ENCODE measurements at places on chromosomes 5 and 9.

GRCh38 chr5:95347506-95348120 is 43.6 kb upstream of the FAM81B start:
- DNase-seq = no peak

- DNase-seq = no peak
Measured at GRCh38 chr5:150406103-150406722, 6.5 kb downstream of the CD74 start.

DNA sequence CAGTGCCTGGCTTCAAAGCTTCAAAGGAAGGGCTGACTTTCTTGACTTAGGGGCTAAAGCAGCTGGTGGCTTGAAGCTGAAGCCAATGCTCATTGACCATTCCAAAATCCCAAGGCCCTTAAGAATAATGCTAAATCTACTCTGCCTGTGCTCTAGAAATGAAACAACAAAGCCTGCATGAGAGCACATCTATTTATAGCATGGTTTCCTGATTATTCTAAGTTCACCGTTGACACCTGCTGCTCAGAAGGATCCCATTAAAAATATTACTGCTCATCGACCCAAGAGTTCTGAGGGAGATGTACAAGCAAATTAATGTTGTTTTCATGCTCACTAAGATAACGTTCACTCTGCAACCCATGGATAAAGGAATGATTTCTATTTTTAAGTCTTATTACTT is 6.7 kb downstream of the TMEM174 start:
- no peak for DNase-seq

DNA sequence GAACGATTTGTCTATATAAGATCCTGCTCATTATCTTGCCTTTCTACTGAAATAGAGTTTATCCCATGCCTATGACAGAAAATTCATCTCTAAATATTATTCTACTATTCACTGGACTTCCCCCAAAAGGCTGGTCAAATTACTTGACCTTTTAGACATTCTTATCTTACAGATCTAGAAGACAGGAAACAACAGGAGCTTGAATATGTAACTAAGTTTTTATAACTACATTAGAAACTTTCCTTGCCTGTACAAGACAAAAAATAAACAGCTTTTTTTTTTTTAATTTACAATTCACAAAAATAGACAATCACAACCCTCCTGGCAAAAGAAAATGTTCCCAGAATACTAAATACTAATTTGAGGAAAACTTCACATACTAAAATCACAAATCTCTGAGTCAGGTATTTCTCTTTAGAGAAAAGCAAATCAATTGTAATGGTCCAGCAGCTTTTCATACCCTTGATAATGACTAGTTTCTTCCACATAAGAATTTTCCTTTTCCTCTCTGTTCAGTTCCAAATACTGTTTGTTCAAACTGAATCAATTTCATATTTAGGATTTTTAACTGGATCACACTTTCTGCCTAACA is 68.6 kb downstream of the MLLT3 start:
- DNase-seq = no peak

DNA sequence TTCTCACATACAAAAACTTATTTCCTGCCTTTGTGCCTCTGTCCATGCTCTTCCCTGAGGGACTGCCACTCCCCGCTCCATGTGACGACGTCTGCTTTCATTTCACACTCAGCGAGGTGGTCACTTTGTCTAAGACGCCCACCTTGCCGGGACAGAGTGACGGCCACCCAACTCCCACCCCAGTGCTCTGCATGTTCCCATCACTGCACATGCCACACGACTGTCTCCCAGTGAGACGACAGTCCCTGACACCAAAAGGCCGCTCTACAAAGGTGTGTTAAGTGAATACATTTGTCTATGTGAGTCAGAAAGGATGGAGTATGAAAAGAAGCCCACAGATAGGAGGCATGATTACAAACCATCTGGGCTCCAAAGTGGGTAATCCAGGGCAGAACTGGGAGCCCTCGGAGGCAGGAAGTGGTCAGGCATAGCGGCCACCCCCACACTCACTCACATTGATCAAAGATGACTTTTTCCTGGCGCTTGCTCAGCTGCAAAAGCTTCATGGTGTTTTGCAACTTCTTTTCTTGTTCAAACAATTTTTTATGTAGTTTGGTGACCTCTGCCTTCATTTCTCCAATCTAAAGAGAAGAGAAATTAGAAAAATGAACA is 185.8 kb downstream of the CDK5RAP2 start:
- no peak for DNase-seq

DNA sequence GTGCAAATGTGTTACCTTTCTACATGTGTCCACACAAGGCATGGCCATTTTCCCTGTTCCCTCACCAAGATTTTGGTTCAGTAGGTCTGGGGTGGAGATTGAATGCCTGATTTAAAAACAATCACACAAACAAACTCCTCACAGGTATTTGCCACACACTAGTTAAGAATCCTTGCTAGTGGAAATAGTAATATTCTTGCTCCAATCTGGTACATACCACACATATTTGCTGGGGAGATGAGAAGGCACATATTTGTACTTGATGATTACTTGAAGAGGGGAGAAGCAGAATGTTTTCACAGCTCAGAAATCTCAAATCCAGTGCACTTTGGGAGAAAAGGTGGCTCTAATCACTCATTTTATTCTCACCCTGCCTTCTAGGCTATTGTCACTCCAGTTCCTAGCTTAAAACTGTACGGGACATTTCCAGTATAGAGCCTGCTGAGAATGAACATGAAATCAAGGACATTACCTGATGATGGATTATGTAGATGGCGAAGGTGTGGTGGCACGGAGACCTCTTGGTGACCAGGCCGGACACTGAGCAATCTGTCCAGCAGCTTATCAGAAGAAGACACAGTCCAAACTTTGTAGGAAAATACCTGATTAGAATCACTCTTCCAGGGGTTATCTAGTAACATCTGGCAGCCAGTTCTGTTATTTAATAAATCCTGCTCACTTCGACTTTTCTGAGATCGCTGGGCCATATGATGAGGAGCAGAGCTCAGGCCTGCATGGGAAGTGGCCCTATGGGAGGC is 116.1 kb upstream of the IL6ST start:
- no peak for DNase-seq

- no peak for DNase-seq
Measured at GRCh38 chr5:178211095-178212048, 7.0 kb downstream of the HNRNPAB start.

- no peak for DNase-seq
Measured at GRCh38 chr9:115548609-115549260, 430.8 kb upstream of the TNC start.

GRCh38 chr5:135323701-135324132 is 75.3 kb downstream of the MACROH2A1 start:
- DNase-seq = no peak

- no peak for DNase-seq
Measured at GRCh38 chr5:124519396-124519795, 227.0 kb downstream of the ZNF608 start.

- DNase-seq = peak; percentile 24
Measured at GRCh38 chr5:172370648-172371545, 83.4 kb downstream of the SH3PXD2B start.

DNA sequence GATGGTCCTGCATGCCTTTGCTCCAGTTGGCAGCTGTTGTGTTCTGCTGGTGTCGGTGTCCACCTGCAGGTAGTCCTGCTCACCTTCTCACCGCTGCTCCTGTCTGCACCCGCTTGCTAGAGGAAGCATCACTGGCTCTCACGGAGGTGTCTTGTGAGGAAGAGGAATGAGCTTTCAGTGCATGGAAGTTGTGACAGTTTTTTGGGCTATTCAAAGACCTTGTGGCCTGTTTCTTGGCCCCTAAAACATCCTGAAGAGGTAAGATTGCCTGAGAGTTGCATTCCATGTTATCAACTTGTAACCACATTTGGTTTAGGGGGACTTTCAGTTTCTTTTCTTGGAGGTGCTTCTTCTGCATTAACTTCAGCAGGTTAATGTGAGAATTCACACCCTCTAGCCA is 85.6 kb downstream of the MACROH2A1 start:
- no peak for DNase-seq

DNA sequence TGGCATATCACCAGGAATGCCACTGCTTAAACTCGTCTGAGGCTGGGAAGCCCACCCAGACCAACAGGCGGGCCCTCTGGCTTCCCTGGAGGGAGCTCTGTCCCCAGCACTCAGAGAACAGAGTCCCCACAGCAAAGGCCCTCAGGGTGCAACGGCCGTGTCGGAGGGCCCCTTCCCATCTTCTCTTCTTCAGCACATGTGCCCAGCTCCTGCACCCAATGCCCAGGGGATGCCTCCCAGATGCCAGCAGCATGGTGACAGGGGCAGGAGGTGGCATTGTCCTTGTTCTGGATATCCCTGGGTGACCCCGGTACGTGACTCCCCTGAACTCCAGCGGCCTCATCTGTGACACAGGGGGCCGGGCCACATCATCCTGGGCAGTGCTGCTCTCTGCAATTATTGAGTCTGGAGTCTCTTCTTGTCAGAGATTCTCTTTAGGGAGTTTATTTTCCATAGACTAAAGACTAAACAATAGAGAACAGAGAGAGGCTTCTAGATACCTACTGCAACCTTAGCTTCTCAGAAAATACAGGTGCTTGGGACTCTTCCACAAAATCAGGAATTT is 13.6 kb upstream of the OLFM1 start:
- no peak for DNase-seq

- no peak for DNase-seq
Measured at GRCh38 chr9:112012026-112012902, 115.7 kb downstream of the UGCG start.

- no peak for DNase-seq
Measured at GRCh38 chr5:28499766-28500290, 1461.4 kb upstream of the CDH9 start.

DNA sequence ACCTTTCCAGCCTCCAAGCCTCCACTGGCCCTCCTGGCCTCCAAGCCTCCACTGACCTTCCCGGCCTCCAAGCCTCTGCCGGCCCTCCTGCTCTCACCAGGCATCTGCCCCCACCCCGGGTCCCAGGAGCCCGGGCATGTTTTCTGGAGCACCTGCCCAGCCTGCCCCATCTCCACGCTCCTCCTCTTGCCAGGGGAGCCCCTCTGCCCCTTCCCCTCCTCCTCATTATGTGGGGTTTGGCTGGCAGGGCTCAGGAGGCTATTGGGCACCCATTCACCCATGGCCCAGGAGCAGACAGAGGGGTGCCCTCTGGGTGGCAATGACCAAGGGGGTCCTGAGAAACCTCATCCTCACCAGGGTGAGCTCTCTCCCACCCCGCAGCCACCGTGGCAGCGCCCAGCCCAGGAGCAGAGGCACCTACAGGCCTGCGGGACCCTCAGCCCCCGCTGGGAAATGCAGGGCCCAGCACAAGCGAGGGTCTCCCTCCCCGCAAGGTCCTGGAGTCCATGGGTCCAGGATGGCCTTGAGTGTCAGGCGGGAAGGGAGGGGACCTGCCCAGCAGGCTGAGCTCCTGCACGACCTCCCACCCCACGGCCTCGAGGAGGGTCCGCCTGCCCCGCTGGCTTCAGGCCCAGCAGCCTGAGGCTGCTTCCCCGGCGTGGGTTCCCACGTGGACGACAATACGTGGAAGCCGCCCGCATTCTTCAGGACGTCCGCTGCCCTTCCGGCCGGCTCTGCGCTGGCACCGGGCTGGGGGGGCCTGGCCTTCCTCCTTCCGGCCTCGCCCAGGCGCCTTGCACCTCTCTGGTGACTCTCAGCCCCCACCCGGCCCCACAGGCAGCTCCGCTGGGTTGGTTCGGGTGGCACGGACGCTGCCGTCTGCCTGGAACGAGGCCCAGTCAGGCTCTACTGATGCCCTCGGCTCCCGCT is 51.4 kb upstream of the NRARP start:
- DNase-seq = no peak

- DNase-seq = no peak
Measured at GRCh38 chr9:127395497-127396252, 1.3 kb upstream of the SLC2A8 start.

- peak; percentile 100 for DNase-seq
Measured at GRCh38 chr5:100535060-100536005, at the start of gene FAM174A. FAM174A (plus strand) TSS chr5:100535374; CDS start chr5:100535531, 157 bp downstream.

DNA sequence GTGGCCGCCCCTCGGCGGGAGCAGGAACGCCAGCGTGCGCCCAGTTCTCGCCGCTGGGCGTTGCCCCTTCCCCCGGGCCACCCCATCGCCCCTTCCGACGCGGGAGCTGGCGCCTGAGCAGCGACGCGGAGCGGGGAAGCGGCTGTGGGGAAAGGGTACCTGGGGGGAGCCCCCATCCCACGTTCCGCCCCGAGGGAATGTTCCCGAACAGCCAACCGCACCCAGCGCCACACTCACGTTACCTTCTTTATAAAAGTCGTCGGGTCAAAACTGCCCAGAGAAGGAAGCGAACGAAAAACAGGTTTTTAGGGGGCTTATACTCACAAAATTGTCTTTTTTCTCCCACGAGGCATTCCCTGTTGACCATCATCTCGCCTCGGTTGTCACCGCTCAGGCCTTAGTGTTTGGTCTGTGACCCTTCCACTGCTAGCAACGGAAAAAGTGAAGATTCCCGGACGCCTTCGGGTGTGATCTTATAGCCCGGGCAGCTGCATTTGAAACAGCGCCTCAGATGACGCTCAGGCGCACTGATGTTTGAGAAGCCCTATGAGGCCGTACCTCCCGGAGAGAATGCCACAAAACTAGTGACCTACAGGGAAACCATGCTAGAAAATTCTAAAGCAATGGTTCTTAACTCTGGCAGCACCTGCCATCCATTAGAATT is 475 bp upstream of the GOLM1 start:
- DNase-seq = peak; percentile 86

- peak; percentile 52 for DNase-seq
Measured at GRCh38 chr9:64773491-64773931, 511.5 kb downstream of the FOXD4L5 start.

GRCh38 chr5:149776361-149777305 is 46.5 kb downstream of the PPARGC1B start:
- no peak for DNase-seq

DNA sequence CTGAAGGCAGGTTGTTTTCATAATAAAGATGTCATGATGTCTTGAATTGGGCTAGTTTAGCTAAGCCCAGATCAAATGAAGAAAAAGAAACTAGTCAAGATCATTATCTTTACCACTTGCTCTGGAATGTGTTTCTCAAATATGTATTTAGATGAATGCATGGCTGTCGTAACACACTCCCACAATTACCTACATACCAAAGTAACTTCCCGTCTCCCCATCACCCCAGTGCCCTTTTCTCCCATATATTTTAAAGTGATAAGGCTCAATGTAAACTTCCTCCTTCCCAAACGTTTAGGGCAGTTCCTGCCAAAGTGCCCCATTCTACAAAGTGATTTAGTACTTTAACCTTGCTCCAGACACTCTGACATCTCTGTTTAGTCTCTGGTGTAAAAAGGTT is 61.4 kb downstream of the SLC1A3 start:
- no peak for DNase-seq

- no peak for DNase-seq
Measured at GRCh38 chr5:86879086-86879485, 261.3 kb downstream of the COX7C start.

DNA sequence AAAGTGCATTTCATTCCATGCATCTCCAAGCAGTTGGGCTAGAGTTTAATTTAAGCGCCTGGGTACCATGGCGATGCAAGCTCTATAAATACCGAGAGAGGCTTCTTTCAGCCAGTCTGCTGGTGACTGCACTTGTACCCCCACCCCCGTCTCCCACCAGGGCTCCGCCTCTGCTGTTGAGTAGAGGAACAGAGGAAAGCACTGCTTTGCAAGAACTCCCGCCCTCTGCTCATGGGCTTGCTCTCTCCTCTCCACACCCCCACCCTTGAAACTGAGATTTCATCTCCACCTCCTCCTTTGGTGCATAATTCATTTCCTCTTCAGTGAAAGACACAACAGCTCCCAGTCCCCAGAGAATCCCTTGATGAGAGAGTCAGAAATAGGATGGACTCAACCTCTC is 5.1 kb upstream of the WWC1 start:
- no peak for DNase-seq

Measured in eye (tissue), 1 donor.